Stimulated activated CD4-positive, alpha-beta T cell treated with anti-CD3 and anti-CD28 coated beads, TNF-alpha, amount 100 ng/mL, for 24 hours (primary cell): ENCODE measurements at places on chromosomes 5 and 9.
A peak's percentile ranks its signal among the peaks of the same experiment; 100 is the strongest.

DNA sequence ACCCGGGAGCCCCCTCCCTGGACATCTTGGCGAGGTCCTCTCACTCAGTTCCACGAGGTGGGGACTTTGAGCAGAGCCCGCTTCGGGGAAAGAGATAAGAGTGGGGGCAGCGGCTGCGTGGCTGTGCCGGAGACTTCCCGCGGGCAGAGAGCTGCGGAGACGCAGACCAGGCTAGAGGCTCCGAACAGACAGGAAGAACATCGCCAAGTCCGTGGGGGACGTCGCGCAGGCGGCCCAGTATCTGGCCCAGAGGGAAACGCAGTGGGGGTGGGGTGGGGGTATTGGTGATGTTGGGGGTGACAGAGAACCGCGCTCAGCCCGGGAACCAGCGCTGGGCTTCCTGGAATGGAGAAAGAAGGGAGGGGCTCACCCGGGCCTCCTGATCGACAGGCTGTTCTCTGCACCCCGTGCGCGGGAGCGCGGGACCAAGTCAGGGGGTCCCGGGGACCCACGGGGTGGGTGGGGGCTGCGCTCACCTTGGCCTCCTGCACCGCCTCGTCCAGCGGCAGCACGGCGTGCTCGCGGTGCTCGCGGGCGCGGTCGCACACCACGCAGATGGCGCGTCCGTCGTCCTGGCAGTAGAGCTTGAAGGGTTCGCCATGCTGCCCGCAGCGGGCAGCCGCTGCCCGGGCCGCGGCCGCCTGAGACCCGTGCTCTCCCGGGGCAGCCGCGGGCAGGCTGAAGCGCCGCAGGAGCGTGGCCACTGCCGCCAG is 727 bp downstream of the TRIM7 start:
- no peak for DNase-seq

DNA sequence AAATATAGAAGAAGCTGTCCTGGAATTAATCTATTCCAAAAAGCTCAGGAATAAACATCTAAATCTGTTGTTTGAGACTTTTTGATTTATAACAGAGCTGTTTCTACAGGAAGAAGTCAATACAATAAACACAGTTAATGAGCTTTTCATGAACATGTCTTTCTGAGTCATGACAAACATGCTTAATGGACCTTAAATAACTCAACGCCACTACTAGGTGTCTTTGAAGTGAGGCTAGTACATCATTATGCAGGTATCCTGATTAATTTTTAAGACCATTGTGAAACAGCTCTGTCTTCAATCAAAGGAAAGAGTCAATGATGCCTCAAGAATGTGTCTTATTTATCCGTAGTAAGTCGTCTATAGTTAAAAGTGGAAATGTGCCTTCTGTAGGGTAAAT is 131.6 kb downstream of the GABRB2 start:
- no peak for DNase-seq

DNA sequence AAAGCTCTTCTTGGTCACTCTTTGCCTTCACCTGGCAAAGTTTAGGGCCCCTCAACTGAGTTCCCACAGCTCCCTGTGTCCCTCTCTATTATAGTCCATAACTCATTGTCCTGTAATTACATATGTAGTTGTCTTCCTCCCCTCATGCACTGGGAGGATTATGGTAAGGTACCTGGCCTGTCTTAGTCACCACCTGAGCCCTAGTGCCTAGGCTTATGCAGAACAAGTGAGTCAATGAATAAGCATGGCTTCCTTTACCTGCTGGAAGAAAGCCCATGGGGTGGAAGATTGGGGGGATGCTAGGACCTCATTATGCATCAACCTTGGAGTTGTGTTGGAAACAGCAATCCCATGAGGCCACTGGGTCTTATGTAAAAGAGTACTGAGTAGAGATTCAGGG is 187.7 kb upstream of the TRIM32 start:
- no peak for DNase-seq

- DNase-seq: no peak
Measured at GRCh38 chr5:88643315-88643714, 239.7 kb downstream of the MEF2C start.

GRCh38 chr9:123749580-123750202 is 180.2 kb downstream of the DENND1A start:
- DNase-seq: no peak

DNA sequence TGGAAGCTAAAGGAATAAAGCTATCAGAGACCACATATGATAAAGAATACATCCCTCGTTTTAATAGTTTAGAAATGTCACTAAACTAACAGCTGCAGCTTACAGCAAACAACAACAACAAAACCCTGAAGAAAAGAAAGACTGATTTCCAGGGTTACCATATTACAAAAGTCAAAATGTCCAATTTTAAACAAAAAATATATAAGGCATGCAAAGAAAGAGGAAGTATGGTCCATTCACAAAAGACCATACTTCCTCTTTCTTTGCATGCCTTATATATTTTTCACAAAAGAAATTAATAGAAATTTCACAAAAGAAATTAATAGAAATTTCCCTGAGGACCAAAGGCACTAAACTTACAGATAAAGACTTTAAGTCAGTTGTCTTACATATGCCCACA is 354.2 kb downstream of the ARL15 start:
- DNase-seq: no peak

- no peak for DNase-seq
Measured at GRCh38 chr5:121218086-121218485, 633.6 kb upstream of the FTMT start.

DNA sequence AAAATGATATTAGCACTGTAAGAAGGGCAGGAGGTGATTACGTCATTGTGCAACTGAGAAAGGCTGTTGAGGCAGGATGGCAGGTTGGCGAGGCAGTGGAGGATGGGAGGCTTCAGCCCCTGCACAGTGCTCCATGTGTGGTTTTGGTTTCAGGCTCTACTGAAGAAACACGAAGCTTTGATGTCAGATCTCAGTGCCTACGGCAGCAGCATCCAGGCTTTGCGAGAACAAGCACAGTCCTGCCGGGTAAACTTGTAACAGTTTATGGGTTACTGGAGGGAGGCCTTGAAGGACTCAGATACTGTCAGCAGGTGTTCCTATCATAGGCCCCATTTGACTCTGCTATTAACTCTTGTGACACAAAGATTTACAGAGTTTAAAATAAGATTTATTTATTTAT is 35.1 kb downstream of the SPTAN1 start:
- peak; percentile 22 for DNase-seq

DNA sequence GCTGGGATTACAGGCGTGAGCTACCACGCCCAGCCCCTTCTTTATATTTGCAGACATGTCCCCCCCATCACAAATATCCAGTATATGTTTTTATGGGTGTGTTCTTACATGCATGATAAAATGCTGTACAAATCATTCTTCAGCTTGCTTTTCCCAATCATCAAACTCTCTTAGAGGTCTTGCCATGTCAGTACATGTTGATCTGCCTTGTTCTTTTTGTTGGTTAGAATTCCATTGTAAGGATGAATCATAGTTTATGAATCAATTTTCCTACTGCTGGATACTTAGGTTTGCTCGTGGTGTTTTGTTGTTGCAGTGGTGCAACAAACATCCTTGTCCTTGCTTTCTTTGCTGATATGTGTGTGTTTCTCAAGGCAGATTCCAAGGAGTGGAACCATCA is 79.9 kb upstream of the NEURL1B start:
- no peak for DNase-seq

- no peak for DNase-seq
Measured at GRCh38 chr5:54659700-54660131, 142.2 kb downstream of the SNX18 start.

DNA sequence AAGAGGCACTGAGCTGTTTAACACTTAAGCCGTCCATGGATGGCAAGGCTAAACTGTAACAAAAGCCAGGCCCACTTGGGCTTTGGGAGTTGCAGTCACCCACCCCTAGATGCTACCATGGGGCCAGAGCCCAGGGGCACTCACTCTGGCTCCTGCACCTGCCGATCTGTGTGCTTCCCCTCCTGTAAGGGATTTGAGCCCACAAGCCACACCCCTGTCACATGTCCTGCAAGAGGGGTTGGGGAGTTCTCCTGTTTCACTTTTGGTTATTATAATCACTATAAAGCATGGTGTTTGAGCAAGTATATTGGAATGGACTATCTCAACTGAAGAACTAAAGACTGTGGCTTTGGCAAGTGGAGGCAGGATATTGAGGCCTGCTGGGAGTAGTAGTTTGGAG is 14.0 kb upstream of the GPR151 start:
- no peak for DNase-seq

DNA sequence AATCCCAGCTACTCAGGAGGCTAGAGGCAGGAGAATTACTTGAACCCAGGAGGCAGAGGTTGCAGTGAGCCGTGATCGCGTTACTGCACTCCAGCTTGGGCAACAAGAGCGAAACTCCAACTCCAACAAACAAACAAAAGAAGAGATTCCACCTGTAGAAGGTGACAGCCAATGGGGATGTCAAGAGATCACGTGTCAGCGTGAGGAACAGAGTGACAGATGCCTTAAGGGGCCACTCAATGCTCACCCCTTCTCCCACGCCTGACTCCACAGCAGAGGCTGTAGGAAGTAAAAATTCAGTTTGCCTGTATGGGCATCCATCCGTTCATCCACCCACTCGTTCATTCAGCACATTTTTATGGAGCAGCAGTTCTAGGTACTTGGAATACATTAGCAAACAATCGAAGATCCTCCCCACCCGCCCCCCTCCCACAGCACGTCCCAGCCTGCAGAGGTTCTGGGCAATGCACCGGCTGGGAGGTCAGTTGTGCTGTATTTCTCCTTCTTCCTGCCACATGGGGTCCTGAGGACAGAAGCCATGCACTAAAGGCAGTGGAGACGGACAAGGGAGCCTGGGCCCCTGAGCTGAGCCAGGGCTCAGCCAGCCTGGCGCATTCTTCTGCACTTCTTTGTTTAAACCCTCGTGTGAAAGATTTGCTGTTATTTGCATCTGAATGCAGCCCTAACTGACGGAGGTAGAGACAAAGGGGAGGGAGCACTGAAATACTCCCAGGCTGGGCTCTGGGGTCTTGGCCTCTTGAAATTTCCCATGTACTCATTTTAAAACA is 11.3 kb upstream of the RNF130 start:
- no peak for DNase-seq

DNA sequence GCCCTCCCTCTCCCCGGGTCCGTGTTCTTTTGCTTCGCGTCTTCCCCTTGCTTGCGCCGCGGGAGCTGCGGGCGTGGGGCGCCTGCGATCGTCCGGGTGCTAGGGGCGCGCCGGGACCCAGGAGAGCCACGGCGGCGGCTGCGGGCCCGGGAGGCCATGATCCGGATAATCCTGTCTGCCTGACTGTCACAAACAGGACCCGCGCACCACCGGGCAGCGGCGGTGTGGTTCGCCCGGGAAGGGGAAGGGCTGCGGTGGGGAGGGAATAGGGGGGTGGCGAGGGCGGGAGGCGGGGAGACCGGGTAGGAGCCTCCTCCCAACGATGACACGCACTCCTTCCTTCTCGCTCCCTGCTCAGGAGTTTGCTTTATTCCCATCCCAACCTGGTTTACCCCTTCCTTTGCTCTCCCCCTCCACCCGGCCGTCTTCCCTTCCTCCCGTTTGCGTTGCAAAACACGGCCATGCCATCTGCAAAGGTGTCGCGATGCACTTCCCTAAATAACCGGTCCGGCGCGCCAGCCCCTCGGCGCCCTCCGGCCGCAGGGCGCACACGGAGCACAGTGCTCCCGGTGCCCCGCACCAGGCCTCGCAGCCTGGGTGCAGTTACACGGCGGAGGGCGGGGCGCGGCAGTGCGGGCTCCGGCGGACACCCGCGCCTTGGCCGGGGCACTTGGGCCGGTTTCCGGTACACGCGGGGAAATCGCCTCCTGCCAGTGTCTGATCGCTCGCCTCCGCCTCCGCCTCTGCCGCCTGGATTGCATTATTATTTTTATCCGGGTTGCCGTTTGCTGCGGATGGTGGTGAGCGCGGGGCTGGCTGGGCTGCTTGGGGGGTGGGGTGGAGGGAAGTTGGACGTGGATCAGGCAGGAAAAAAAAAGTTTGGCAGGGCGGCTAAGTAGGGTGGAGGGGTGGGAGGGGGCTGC is 1.5 kb downstream of the SMARCA2 start:
- peak; percentile 64 for DNase-seq
